ENCODE measurements at places on chromosomes 2 and 18.

DNA sequence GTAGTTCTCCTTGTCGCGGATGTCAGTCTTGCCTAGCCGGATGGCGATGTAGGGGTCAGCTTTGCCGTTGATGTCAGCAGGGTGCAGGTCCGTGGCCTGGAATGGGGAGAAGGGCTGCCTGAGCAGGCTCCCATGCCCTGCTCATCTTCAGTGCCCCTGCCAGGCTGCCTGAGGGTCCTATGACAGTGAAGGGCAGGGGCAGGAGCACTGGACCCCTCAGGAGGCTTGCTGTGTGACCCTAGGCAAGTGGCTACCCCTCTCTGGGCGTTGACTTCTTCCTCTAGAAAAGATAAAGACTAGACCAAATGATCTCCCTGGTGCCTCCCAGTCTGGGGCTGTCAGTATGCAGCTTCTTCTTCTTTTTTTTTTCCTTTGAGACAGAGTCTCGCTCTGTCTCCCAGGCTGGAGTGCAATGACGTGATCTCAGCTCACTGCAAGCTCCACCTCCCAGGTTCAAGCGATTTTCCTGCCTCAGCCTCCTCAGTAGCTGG, 11.9 kb downstream of the OTOF start:
- no peak for DNase-seq

DNA sequence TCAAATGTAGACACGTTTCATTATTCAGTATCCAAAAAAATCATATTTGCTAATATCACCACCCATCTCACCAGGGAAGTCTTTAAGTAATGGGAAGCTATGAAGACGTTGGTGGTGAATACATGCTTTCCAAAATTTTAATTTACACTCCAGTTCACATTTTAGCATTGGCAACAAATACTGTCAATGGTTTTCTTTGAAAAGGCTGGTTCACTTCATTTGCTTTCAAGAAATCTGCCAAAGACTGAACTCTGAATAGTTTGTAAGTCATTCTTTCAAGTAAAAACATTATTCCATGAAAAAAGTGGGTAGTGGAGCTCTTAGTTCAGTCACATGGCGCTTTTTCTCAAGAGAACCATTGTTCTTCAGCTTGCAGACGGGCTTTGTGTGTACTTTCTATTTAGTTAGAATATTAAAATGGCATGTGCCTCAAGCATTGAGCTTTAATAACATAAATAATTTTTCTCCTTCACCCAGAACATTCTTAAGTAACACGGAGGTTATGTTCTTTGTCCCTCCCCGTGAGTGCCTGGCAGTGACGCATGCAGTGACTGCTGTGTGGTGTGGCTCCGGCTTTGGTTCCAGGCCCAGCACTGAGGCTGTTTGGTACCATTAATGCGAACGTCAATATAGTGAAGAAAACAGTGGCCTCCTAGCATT, 300.0 kb upstream of the HDAC4 start:
- DNase-seq, result no peak

DNA sequence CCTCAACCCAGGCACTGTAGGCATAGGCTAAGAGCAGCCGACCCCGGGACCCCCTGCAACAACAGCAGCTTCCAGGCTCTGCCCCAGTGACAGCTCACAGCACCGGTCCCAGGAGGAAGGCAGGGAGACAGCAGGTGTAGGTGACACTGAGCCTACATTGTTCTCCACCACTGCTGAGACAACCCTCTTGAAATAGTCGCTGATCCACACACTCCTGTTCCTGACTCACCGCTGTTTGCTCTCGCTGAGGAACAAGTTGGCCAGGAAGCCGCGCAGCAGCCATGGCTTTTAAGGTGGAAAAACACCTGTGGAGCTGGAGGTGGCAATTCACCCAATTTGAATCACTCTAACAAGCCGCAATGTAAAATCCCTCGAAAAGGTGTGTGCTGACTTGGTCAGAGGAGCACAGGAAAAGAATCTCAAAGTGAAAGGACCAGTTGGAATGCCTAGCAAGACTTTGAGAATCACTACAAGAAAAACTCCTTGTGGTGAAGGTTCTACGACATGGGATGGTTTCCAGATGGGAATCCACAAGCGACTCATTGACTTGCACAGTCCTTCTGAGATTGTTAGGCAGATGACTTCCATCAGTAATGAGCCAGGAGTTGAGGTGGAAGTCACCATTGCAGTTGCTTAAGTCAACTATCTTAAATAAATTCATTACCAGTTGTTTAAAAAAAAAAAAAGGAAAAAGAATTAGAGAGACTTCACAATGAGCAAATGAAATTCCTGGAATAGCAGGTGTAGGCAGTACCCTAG, 167.5 kb downstream of the ARL4C start:
- no peak for DNase-seq

- DNase-seq, result peak; percentile 45
Observed at GRCh38 chr2:174846941-174847938, 83.0 kb upstream of the CHRNA1 start.

DNA sequence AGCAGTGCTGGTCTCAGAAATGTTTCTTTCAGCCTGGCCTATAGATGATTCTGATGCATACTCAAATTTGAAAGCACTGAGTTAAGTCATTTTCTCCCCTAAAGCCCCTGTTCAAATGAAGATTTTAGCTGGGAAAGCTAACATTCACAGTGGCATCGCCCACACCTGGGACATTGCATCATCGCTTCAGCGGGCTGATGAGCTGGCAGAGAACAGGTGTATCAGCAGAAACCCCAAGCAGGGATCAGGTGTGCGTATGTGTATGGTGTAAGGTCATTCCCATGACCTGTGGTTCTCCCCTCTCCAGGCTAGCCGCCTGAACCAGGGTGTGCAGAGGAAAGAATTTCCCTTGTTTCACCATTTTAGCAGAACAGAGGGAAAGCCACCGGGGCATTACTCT, 56.3 kb downstream of the EPAS1 start:
- no peak for DNase-seq

- DNase-seq, result no peak
Observed at GRCh38 chr2:239753401-239753837, 271.7 kb downstream of the NDUFA10 start.

- DNase-seq, result no peak
Observed at GRCh38 chr2:139067072-139067471, 286.9 kb upstream of the NXPH2 start.

DNA sequence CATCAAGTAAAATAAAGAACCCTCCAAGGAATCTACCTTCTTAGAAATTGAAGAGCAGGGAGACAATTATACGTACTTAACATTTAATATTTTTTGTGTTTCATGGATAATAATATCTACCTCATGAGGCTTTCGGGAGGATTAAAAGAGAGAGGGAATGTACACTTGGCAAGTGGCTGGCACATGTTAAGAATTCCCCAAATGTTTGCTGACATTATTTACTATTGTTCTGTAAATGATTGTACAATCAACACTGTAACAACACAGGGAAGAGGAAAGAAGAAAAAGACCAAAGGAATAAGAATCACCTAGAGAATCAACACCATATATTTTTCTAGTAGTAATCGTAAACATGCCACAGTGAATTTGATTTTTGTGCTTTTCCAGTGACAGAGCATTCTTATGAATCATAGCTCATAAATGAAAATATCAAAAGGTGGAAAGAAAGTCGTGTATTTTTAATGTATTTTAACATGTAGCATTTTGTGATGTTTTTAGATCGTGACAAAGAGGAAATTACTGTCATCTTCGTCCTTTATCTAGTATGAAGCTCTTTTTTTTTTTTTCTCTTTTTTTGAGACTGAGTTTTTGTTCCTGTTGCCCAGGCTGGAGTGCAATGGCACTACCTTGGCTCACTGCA, 67.3 kb downstream of the B3GNT2 start:
- no peak for DNase-seq

- DNase-seq, result no peak
Observed at GRCh38 chr2:205717999-205718398, 35.7 kb downstream of the NRP2 start.

- peak; percentile 25 for DNase-seq
Observed at GRCh38 chr2:239259603-239260298, 141.1 kb downstream of the HDAC4 start.

- no peak for DNase-seq
Observed at GRCh38 chr2:46570396-46570795, 91.0 kb downstream of the TMEM247 start.

DNA sequence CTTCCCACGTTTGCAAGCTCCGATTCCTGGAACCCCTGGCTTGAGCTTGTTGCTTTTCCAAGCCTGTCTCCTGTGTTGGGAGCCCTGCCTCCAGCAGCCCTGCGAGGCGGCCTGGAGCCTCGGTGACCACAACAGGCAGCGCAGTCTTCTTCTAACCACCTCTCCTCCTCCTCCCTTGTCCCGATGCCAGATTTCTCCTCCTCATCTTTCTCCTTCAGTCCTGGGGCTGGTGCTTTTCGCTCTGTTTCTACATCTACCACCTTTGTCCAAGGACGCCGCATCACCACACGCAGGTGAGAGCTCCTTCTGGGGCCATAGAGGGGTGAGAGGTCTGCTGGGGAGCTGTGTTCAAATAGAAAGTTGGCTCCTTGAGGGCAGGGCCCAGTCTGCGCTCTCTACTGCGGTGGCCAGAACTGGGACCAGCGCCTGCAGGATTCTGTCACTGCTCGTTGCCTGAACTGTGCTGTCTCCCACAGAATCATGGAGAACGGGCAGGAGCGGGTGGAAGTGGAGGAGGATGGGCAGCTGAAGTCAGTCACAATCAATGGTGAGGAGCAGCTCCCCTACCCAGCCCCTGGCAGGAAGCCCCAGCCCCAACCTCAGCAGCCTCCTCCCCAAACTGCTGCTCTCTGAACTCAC, 3.9 kb downstream of the DNAJB2 start:
- no peak for DNase-seq

- no peak for DNase-seq
Observed at GRCh38 chr18:70127359-70127758, 78.1 kb downstream of the RTTN start.

DNA sequence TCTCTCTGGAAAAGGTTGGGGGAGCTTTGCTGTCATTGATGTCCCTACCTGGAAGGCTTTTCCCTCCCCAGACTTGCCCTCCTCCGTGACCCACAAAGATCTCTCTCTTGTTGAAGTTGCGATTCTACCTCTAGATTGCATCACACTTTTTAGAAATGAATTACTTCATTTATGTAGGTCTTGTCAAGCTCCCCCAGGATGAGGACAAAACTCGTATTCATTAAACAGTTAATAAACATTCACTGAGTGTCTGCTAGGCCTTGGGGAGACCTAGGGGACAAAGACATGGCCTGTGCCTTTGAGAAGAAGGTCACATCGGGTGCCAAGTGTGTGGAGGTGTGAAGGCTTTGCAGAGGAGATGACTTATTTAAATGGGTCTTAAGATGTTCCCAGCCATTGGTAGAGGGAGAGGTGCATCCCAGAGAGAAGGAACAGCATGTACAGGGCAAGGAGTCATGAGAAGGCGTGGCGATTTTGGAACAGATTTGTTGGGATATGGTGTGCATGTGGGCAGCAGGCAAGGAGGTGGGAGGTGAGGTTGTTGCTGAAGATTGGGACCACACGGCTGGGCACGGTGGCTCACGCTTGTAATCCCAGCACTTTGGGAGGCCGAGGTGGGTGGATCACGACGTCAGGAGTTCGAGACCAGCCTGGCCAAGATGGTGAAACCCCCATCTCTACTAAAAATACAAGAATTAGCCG, 9.8 kb upstream of the YWHAQ start:
- no peak for DNase-seq

- no peak for DNase-seq
Observed at GRCh38 chr2:109335631-109336176, 206.7 kb downstream of the SH3RF3 start.

DNA sequence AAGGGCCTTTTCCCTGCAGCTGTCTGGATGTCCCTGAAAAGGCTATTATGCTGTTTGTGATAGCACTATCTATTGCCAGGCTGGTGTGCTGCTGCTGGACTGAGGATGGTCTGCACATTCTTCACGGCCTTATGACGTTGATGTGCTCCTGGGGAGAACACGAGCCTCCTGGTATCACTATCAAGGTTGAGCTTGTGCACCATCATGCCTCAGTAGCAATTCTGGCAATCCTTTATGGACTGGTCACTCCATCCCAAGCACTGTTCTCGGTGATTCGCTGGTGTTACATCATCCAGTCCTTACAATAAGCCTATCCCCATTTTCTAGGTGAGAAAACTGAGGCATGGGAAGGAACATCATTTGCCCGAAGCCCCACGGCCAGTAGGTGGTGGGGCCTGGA, 18.2 kb upstream of the CCBE1 start:
- DNase-seq, result no peak

GRCh38 chr2:67544286-67544685, 147.2 kb downstream of the ETAA1 start:
- DNase-seq, result no peak

- no peak for DNase-seq
Observed at GRCh38 chr2:131584940-131585339, 57.3 kb downstream of the CCDC74A start.

- no peak for DNase-seq
Observed at GRCh38 chr2:183868707-183869106, 729.6 kb upstream of the ZNF804A start.

- DNase-seq, result no peak
Observed at GRCh38 chr2:120498121-120498520, 152.2 kb downstream of the INHBB start.

- peak; percentile 78 for DNase-seq
Observed at GRCh38 chr2:7007846-7008741, 90.9 kb downstream of the RNF144A start.

DNA sequence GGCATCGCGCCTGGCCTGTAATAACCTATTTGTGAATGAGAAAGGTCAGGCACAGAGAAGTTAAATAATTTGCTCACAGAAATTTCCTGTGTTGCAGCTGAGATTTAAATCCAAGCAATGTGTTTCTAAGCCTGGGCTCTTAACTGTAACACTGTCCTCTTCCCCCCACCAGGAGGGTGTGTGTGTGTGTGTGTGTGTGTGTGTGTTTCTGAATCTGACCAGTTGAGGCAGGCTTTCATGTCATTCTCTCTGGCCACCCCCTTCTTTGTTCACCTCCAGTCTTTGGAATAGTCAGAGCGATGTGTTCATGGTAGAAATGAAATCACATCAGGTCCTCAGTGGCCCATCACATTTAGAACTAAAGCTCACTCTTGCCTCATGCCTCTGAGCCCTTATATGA, 81.2 kb downstream of the NEDD4L start:
- no peak for DNase-seq

GRCh38 chr2:88857951-88858411, 166.5 kb downstream of the RPIA start:
- no peak for DNase-seq

DNA sequence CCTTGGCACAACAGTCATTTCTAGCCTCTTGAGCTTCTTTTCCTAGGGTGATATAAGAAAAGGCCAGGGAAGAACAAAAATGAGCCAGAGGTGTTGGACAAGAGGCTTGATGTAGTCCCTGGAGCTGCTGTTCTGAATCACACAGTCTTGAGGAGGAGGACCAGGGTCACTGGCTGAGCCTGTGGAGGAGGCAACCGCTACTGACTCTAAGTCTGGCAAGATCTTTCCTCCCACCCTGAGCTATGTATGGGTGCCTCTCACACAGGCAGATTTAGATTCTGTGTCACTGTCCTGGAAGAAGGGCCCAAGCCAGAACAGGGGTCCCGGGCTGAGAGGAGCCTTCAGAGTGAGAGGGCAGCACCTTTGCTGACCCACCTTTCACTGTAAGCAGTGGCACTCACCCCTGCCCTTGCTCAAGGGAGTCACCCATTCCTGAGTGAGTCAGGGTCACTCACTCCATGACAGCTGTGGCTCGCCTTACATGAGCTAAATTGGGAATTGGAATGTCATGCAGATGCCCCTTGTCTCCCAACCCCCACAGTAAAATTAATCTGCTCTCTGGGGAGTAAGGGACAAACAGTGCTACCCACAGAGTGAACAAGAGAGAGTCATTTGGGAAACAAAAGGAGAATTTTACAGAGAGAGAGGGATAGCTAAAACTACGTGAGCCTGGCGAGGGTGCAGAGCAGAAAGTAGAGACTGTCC, at the start of gene TRIM54:
Gene TRIM54 (plus strand): TSS at position 575 of the 705 bp plus-strand sequence. CDS start 303 bp downstream, outside the sequence.
- DNase-seq, result no peak

All from right forelimb (tissue), 1 donor.